Common myeloid progenitor, CD34-positive (primary cell): ENCODE measurements at places on chromosomes 7 and 10.
A peak's percentile ranks its signal among the peaks of the same experiment; 100 is the strongest.

DNA sequence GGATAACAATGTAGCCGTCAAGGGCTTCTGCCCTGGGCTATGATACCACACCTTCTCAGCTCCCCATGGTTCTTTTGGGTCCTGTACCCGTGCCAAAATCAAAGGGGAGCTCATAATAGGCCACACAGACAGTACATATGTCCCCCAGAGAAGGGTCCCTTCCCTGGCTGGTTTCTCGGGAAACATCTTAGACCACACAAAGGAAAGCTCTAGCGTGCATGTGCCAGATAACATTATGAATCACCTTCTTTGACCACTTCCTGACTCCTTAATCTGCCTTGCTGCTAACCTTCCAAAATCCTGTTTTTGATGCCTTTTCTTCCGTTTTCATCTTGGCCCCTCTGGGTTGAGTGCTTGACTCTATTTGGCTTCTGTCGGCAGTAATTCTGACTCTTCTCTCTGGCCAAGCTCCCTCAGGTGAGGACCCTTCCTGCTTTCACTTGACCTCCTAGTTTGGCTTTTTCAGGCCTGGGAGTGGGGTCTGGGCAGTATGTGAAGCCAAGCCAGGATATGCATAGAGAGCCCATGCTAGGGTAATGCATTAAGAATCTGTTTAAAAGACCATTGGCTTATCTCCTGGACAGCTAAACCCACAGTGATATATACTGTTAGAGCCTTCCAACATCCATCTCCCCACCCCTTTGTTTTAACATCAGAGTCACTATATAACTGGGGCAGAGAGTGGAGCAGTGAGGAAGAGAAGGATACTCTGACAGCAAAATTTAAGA, 84.8 kb downstream of the ANLN start:
- DNase-seq, result peak; percentile 96

DNA sequence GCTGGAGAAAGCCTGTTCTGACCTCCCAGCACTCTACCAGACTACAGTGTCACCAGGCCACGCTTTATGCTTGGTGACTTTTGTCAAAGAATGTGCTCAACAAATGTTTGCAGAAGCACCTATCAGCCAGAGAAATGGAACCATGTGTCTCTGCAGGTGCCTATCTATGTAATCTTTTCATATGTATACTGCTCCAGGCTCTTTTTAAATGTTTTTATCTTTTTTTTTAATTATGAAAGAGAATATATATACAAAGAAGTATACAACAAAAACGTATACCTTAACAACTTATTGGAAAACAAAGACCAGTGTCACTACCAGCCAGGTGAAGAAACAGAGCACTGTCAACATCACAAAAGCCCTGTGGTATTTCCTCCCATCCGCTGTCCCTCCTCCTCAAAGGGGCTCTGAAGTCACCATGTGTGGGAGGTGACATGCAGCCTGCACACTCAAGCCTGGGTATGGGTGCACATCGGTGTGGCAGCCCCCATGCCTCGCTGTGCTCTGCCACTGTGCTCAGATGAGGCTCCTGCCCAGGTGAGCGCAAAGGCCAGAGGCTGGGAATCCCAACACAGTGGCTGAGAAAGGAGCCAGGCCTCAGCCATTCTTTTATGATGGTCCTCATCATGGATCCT, 120.6 kb downstream of the CLEC2L start:
- DNase-seq, result no peak

DNA sequence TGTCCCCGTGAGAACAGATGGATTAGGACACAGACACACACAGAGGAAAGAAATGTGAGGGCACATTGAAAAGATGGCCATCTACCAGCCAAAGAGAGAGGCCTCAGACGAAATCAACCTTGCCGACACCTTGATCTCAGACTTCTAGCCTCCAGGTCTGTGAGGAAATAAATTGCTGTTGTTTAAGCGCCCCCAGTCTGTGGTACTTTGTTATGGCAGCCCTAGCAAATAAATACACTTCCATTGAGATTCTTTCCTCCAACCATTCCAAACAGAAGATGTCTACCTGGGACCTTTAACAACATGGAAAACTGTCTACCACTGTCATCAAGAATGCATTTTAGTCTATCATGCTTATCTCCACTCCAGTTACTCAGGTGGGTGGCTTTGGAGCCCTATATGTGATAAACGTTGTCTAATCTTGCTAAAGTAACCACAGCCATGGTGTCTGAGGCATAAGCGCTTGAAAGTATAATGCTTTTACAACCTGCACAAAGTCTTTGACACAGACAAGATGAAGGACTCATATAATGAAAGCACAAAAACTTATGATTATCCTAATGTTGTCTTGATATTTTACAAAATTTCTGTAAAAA, 244.3 kb downstream of the MTERF1 start:
- DNase-seq, result peak; percentile 29

DNA sequence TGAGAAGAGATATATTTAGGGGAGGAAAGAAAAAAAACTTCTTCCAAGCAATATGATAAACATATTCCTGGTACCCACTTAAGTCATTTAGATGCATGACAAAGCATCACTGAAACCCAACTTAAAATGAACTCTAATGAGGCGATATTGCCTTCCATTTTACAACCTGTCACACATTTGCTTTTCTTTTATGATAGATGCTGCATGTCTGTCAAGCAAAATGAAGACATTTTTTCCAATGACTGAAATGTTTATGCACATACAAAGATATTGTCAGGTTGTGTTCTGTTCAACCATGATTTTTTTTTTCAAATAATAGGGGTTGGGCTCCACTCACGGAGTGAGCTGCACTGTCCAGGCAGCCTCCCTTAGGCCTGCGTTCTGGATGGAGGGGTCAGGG, 894.4 kb downstream of the SORCS3 start:
- DNase-seq, result no peak

- DNase-seq, result no peak
Measured at GRCh38 chr7:111561654-111561903, 713 bp downstream of the IMMP2L start.

DNA sequence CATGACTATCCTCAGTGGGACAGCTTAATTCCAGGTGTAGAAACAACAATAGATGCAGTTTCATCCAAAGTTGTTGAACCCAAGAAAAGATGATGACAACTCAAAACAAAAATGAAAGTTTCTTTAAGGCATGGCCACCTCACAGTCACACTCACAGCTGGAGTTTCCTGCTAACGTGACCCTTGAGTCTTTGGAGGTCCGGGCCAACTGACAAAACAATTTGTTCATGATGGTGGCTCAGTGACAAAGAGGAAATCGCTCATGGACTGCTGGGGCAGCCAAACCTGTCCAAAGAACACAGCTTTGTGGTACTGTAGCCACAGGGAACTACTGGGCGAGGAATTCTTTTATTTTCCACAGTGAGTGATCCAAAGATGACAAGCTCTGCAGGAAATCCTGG, 96.0 kb upstream of the JCAD start:
- peak; percentile 14 for DNase-seq

DNA sequence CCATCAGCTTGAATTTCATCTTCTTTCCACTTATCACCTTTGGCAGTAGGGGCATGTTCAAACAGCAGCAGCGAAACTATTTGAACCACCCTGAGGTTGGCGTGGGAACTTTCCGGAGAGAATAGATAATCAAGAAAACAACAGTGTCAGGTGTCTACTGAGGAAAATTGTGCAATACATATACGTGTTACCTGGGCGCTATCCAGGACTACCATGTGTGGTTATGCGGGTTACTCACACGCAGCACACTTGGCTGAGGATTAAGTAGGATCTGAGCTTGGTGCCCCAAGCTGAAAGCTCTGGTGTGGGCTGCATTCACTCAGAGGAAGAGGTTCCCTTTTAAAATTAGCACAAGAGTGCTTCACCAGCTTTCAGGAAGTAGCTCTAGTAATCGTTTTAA, 8.8 kb upstream of the ABI1 start:
- DNase-seq, result peak; percentile 44

GRCh38 chr7:39613577-39613976, 9.8 kb upstream of the RALA start:
- DNase-seq, result no peak

DNA sequence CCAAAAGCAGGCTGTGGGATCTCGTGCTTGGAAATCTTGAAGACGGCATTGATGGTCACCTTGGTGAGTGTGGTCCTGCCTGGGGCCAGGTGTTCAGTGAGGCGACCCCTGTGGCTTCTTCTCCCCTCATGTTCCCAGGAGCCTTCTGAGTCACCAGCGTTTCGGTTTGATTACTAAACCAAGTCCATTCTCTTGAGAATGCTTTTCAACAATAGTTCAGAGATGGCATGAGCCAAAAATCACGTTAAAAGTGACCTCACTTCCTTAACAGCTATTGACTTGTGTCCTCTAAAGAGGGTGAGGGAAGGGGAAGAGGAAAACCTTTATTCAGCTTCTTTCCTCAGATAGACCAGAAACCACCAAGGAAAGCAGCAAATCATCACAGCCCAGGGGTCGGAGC, 315.2 kb downstream of the GATA3 start:
- DNase-seq, result no peak

DNA sequence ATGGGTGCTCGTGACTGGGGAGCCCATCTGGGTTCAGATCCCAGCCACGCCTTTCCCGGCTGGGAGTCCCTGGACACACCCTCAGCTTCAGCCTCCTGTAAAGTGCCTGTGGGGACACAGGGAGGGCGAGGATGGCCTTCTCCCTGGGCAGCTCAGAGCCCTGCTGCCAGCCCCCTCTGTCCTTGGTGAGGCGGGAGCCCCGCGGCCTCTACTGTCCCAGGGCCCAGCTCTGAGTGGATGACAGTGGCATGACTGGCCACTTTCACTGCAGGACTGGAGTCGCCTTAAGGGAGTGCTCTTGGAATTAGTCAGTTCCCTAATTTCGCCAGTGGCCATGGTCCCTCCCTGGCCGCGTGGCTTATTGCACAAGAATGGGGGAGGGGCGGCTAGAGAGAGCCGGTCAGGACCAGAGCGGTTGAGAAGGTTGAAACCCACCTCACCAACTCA, 4.6 kb downstream of the BRI3 start:
- no peak for DNase-seq

DNA sequence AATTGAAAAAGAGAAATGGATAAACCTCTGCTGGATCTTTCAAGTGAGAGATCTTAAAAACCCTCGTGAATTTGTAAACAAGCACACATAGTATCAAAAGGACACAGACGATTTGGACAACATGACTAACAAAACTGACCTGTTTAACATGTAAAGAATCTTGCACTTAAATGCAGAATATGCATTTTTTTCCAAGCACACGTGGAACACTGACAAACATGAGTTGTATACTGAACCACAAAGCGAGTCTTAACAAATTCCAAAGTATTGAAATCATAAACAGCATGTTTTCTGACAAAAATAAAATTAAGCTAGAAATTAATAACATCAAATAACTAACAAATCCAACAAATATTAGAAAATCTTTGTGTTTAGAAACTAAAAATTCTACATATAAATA, 65.0 kb upstream of the ZNF746 start:
- DNase-seq, result no peak

DNA sequence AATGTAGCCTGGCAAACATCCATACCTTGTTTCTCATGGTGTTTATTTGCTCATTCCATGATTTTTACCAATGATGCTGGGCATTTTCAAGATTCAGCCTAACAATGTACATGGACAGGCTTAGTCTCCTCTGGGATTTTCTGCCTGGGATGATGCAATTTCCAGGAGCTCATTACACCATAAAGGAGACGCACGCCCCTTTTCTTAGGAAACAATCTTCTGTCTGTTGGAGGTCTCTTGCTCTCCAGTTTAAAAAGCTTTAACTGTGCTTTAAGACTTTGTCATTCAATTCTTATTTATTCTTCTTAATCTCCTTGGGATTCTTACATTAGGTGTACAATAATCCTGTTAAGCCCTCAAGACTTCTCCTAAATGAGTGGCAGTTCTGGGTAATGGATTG, 150.3 kb upstream of the NRP1 start:
- no peak for DNase-seq
